Frontal cortex (tissue), 4 donors: ENCODE measurements at places on chromosomes 2 and 18.

DNA sequence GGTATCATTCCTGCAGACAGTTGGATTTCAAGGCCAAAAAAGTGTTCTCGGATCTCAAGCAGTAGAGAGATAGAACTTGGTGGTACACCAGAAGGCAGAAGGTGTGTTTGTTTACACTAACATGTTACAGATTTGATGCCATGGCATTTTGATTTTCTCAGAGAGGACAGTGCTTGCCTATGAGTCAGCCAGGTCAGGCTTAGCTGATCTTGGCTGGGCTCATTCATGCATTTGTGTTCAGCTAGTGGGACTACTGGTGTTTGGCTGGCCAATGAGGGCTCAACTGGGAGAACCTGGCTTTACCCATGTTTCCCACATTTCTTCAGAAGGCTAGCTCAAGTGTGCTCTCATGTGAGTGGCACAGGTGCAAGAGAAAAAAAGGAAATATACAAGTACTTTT, 162.0 kb downstream of the C1D start:
- DNase-seq = no peak

- no peak for DNase-seq
These were observed 976 bp downstream of the TNFAIP6 start for GRCh38 chr2:151358166-151358970.

GRCh38 chr2:8309131-8309530, 372.7 kb upstream of the ID2 start:
- DNase-seq = no peak

GRCh38 chr2:177334940-177335543, 57.5 kb upstream of the AGPS start:
- peak; percentile 27 for DNase-seq
